ENCODE measurements at places on chromosomes 2 and 18.
A peak's percentile ranks its signal among the peaks of the same experiment; 100 is the strongest.

GRCh38 chr2:60416221-60417008, 137.0 kb downstream of the BCL11A start:
- no peaks in the 10 kb centered on the region for H3K4me1 ChIP-seq
- DNase-seq = no peak
- H3K27ac ChIP-seq = no peak overlapping the region
- H3K36me3 ChIP-seq = no peaks in the 10 kb centered on the region
- no peaks in the 10 kb centered on the region for H3K27me3 ChIP-seq

DNA sequence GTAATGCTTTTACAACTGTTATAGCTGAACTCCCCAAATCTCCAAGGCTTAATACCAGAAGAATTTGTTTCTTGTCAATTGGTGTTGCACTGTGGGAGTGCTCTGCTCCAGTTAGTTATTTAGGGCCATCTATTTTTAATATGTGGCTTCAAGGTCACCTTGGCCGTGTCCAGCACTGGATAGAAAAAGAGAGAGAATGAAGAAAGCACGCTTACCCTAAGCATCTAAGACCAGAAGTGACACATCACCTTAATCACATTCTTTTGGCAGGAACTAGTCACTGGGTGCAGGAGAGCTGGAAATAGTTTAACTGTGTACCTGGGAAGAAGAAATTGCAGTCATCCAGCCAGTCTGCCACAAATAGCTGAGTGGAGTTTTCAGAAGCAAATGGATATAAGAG, 78.8 kb downstream of the VWC2L start:
- H3K4me3 ChIP-seq = no peak overlapping the region
- H3K36me3 ChIP-seq = no peaks in the 10 kb centered on the region

- no peaks in the 10 kb centered on the region for H3K36me3 ChIP-seq
- H3K27me3 ChIP-seq = no peaks in the 10 kb centered on the region
- H3K4me3 ChIP-seq = no peak overlapping the region
- H3K27ac ChIP-seq = no peak overlapping the region
- H3K4me1 ChIP-seq = no peaks in the 10 kb centered on the region
Measured at GRCh38 chr2:175414882-175415487, 233.5 kb upstream of the ATP5MC3 start.

- H3K27ac ChIP-seq = no peak overlapping the region
- H3K36me3 ChIP-seq = no peaks in the 10 kb centered on the region
- no peak for DNase-seq
- no peak overlapping the region for H3K4me3 ChIP-seq
- H3K4me1 ChIP-seq = no peaks in the 10 kb centered on the region
Measured at GRCh38 chr2:9715238-9715637, 84.4 kb upstream of the YWHAQ start.

DNA sequence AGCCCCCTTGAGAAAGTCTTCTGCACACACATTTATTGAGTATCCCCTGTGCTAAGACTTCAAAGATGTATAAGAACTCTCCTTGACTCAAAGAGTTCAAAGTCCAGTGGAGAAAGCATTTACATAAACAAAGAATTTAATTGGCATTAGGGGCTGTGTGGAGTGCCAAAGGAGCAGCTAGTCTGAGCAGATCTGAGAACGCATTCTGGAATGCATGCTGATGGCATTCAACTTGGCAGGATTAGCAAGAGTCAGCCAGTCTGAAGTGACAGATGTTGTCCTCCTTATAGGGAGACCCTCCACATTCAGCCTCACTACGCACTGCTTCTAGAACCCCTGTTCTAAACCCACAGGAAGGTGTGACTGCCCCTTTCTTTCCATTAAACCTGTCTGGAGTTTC, 191.5 kb downstream of the RAD51AP2 start:
- no peak overlapping the region for H3K4me3 ChIP-seq
- H3K4me1 ChIP-seq = no peaks in the 10 kb centered on the region
- no peak overlapping the region for H3K27ac ChIP-seq
- H3K27me3 ChIP-seq = no peaks in the 10 kb centered on the region
- DNase-seq = no peak
- no peaks in the 10 kb centered on the region for H3K36me3 ChIP-seq

DNA sequence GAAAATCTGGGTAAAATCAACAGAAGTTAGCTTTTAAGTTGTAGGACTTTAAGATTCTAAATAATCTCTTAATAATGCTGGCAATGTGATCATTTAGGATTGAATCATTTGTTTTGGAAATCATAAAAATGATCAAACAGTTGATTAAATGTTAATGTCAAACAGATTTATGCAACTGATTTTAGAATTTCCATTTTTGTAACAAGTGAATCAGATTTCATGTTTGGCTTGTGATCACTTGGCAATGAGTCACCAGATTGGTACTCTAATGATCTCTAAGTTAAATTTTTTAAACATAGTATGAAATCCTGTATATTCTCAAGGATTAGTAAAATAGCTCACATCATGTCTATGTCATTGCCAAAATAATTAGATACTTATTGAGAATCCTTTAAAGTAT, 50.1 kb upstream of the UNC80 start:
- no peak overlapping the region for H3K4me3 ChIP-seq
- no peak for DNase-seq
- H3K4me1 ChIP-seq = no peaks in the 10 kb centered on the region

GRCh38 chr2:12587729-12588522, 128.8 kb upstream of the TRIB2 start:
- H3K27ac ChIP-seq = peak overlapping the region; percentile 47
- no peaks in the 10 kb centered on the region for H3K27me3 ChIP-seq
- H3K4me1 ChIP-seq = peaks cover 10% of the 10 kb centered on the region

DNA sequence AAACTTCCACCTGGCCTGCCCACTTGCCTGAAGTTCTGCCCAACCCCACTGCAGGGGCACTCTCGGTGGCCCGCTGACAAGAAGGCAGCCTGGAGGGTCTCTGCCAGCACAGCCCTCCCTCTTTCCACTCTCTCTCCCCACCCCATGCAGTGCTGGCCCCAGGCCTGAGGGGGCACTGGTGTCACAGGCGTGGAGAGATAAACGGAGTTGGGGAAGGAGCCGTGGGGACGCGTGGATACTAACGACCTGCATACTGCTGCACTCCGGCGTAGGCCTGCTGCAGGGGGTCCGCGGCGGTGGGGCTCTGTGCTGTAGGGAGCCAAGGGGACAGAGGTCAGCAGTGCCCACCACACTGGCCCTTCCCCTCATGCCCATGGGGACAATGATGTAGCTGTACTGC, 299.3 kb downstream of the CELF4 start:
- H3K27ac ChIP-seq = no peak overlapping the region
- no peaks in the 10 kb centered on the region for H3K4me1 ChIP-seq

- H3K27ac ChIP-seq = no peak overlapping the region
- no peaks in the 10 kb centered on the region for H3K36me3 ChIP-seq
- no peak overlapping the region for H3K4me3 ChIP-seq
- no peak for DNase-seq
Measured at GRCh38 chr18:68583685-68584084, 131.2 kb downstream of the TMX3 start.

GRCh38 chr2:238507836-238508235, 81.1 kb downstream of the ASB1 start:
- no peak for DNase-seq
- H3K27ac ChIP-seq = no peak overlapping the region
- H3K36me3 ChIP-seq = no peaks in the 10 kb centered on the region
- no peak overlapping the region for H3K4me3 ChIP-seq
- peaks cover 19% of the 10 kb centered on the region for H3K4me1 ChIP-seq

GRCh38 chr2:141200191-141200590, 930.6 kb downstream of the LRP1B start:
- H3K4me3 ChIP-seq = no peak overlapping the region
- H3K27ac ChIP-seq = no peak overlapping the region
- H3K36me3 ChIP-seq = no peaks in the 10 kb centered on the region
- H3K4me1 ChIP-seq = no peaks in the 10 kb centered on the region

DNA sequence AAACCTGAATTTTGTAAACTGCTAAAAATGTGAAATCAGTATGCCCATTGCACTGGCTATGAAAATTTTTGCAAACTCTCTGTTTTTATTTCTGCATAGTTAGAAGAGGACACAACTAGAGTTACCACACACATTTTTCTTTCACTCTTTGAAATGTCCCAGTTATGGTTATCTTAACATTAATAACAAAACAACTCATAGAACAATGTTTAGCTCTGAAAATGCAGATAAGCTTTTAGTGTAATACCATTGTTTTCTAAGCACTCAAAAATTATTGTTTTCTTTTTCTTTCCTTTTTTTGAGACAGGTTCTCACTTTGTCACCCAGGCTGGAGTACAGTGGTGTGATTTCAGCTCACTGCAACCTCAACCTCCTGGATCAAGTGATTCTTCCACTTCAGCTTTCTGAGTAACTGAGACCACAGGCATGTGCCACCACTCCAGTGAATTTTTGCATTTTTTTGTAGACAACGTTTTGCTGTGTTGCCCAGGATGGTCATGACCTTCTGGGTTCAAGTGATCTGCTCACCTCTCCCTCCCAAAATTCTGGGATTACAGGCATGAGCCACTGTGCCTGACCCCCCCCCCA, 1204.5 kb upstream of the ZEB2 start:
- no peak for DNase-seq
- H3K36me3 ChIP-seq = no peaks in the 10 kb centered on the region
- H3K27me3 ChIP-seq = no peaks in the 10 kb centered on the region
- no peak overlapping the region for H3K27ac ChIP-seq
- no peaks in the 10 kb centered on the region for H3K4me1 ChIP-seq

DNA sequence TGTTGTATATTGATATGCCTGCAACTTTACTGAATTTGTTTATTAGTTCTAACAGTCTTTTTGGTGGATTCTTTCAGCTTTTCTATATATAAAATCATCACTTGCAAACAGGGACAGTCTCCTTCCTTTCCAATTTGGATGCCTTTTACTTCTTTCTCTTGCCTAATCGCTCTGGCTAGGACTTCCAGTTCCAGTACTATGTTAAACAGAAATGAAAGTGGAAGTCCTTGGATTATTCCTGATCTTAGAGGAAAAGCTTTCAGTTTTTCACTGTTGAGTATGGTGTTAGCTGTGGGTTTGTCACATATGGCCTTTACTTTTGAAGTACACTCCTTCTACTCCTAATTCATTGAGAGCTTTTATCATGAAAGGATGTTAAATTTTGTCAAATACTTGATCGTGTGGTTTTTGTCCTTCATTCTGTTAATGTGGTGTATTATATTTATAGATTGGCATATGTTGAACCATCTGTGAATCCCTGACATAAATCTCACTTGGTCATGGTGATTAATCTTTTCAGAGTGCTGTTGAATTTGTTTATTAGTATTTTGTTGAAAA, 52.9 kb downstream of the REL start:
- H3K4me3 ChIP-seq = no peak overlapping the region
- no peak overlapping the region for H3K27ac ChIP-seq
- H3K27me3 ChIP-seq = no peaks in the 10 kb centered on the region
- H3K4me1 ChIP-seq = no peaks in the 10 kb centered on the region
- peaks cover 4% of the 10 kb centered on the region for H3K36me3 ChIP-seq

- DNase-seq = no peak
- no peaks in the 10 kb centered on the region for H3K27me3 ChIP-seq
- no peaks in the 10 kb centered on the region for H3K36me3 ChIP-seq
- H3K27ac ChIP-seq = peak overlapping the region; percentile 95
- no peak overlapping the region for H3K4me3 ChIP-seq
- H3K4me1 ChIP-seq = peaks cover 43% of the 10 kb centered on the region
Measured at GRCh38 chr2:226114436-226114835, 685.2 kb downstream of the IRS1 start.

GRCh38 chr2:118224895-118225311, 136.6 kb downstream of the INSIG2 start:
- no peaks in the 10 kb centered on the region for H3K36me3 ChIP-seq
- peaks cover 51% of the 10 kb centered on the region for H3K27me3 ChIP-seq
- peaks cover 4% of the 10 kb centered on the region for H3K4me1 ChIP-seq
- no peak overlapping the region for H3K4me3 ChIP-seq
- no peak for DNase-seq

GRCh38 chr2:74146929-74147726, 584 bp downstream of the BOLA3 start:
- H3K27me3 ChIP-seq = no peaks in the 10 kb centered on the region
- peaks cover 10% of the 10 kb centered on the region for H3K36me3 ChIP-seq
- H3K27ac ChIP-seq = peak overlapping the region; percentile 11
- H3K4me1 ChIP-seq = peaks cover 13% of the 10 kb centered on the region
- peak overlapping the region; percentile 87 for H3K4me3 ChIP-seq
- peak; percentile 92 for DNase-seq

DNA sequence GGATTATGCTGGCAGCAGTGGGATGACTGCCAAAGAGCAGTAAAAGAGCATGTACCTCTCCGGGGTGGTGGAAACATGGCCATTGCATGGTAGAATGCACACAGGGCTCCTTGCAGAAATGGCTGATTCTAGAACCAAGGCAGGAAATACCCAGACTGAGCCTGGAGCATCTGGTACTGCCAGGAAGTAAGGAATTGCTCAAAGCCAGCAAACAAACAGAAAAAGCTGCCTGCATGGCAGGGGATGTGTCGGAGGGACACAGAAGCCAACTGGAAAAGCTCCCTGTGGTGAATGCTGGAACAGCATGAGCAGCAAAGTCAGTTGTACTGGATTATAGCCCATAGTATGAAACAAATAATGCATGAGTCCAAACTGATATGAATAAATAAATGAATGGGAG, 78.0 kb upstream of the NFATC1 start:
- H3K4me1 ChIP-seq = no peaks in the 10 kb centered on the region
- H3K27ac ChIP-seq = no peak overlapping the region
- H3K4me3 ChIP-seq = no peak overlapping the region
- DNase-seq = no peak
- no peaks in the 10 kb centered on the region for H3K36me3 ChIP-seq

GRCh38 chr2:51579412-51579811, 547.5 kb upstream of the NRXN1 start:
- no peak overlapping the region for H3K4me3 ChIP-seq
- no peaks in the 10 kb centered on the region for H3K27me3 ChIP-seq
- no peaks in the 10 kb centered on the region for H3K4me1 ChIP-seq
- no peak for DNase-seq

DNA sequence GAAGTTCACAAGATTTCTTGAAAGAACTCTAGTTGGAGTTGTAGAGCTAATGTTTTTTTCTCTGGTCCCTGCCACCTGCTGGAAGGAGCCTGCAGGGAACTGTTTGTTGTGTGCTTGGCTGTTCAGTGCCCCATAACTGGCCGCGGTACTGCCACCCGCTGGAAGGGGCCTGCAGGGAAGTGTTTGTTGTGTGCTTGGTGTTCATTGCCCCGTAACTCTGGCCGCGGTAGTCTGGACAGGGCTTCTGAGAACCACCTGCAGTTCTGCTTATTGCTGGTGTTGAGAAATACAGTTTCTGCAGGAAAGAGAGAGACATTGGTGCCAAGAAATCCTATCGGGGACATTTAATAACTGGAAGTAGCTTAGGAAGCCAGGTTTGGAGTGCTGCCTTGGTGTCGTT, 58.1 kb downstream of the AGAP1 start:
- H3K27ac ChIP-seq = no peak overlapping the region
- H3K4me3 ChIP-seq = no peak overlapping the region
- H3K36me3 ChIP-seq = no peaks in the 10 kb centered on the region
- peak; percentile 94 for DNase-seq

Measured in osteoblast (primary cell).